Kidney (tissue), 22 donors: ENCODE measurements at places on chromosomes 7 and 10. TPM values are rescaled to one million over a fixed set of nuclear protein-coding genes. Genes with fewer than 3 reads are reported as not detected.

The FAM25C gene
- not detected for polyA plus RNA-seq

The ADGRA1 gene
- polyA plus RNA-seq: 1.1 TPM

The CPA2 gene
- not detected for polyA plus RNA-seq

The PI4K2A gene
- polyA plus RNA-seq: 17.3 TPM

GRCh38 chr10:76899490-76899889 is 738.1 kb downstream of the KCNMA1 start:
- DNase-seq: no peak

- DNase-seq: no peak
Observed at GRCh38 chr7:54898659-54899340, 120.0 kb upstream of the EGFR start.

DNA sequence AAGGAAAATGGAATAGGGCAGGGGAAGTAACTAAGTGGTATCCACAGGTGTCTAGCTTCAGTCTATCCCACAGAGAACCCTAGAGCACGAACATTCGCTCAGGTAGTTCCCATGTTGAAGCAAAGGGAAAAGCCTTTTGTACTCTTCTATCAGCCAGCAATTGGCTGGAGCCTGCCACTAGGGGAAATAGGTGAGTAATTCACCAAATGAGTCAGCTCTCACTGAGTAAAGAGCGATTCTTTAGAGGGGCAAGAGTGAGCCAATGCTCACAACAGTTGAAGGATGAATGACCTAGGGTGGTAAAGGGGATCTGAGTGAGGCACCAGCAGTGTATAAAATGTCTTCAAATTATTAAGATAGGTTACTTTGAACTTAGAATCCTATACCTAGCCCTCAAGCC is 94.1 kb upstream of the ZNF800 start:
- no peak for DNase-seq

GRCh38 chr10:124943301-124944092 is 1.6 kb downstream of the ZRANB1 start:
- DNase-seq: no peak
